ENCODE measurements at places on chromosomes 12 and 14.

DNA sequence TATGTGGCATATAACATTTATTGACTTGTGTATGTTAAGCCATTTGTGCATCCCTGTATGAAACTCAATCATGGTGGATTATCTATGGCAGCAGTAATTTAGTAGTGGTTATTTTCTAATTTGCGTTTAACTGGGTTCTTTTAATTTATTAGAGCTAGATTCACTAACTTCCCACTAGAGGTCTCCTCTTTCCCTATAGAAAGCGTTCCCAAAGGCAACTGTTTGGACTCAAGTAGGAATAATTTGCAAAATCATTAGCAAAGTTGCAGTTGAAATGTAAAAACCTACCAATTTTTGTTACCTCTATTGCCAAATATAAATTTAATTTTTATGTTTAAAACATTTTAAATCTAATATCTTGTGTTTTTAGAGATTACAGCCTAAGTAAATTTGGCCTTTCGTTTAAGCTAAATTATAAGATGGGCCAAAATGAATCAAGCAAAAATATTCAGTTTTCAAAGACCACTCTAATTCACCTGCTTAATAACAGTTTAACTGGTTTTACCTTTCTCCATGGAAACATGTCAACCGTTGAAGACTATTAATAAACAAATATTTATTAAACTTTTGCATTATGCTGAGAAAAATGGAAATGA is 6.0 kb downstream of the DMAC2L start:
- DNase-seq, result peak; percentile 33

- no peak for DNase-seq
Observed at GRCh38 chr12:14410841-14411569, 45.5 kb downstream of the ATF7IP start.

GRCh38 chr12:96248136-96248931 is 54.2 kb downstream of the ELK3 start:
- DNase-seq, result no peak

DNA sequence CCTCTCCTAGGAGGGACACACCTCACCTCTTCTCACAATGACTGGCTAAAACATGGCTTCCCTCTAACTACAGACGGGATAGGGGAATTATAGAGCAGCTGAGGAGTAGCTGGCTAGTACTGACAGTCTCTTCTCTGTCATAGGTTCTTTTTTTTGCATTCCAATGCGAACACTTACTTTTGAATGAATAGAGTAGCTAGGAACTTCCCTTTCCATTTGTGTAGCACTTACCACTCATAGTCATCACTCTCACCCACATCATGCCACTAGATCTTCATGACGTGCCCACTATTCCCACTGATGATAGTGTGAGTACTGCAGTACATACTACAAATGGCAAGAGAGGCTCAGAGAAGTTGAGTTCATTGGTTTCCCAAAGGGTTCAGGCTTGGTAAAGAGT is 143.9 kb upstream of the HIF1A start:
- DNase-seq, result no peak

- DNase-seq, result no peak
Observed at GRCh38 chr14:99821519-99822508, 28.6 kb downstream of the EML1 start.

- DNase-seq, result peak; percentile 52
Observed at GRCh38 chr14:104094709-104095425, 9.4 kb downstream of the ASPG start.

- DNase-seq, result no peak
Observed at GRCh38 chr12:15751741-15752140, 37.4 kb downstream of the EPS8 start.

DNA sequence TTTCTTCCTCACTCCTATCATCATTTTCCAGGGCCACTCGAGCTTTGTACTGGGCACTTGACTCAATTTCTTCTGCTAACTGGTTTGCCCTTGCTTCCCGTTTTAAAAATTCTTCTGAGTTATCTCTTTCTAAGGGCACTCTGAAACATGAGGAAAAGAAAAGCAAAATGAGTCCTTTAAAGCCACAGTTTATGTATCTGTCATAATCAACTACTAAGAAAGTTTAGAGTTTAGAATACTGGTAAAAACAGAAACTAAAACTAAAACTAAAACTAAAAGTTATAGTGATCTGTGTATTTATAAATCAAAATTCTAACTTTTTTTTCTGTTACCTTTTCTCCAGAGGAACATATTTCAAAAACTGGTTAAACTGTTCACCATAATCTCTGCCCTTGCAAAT is 79.2 kb downstream of the ATXN2 start:
- no peak for DNase-seq

- DNase-seq, result no peak
Observed at GRCh38 chr12:58396239-58396638, 454.9 kb downstream of the ATP23 start.

GRCh38 chr14:65805113-65805473 is 392.6 kb downstream of the FUT8 start:
- no peak for DNase-seq

DNA sequence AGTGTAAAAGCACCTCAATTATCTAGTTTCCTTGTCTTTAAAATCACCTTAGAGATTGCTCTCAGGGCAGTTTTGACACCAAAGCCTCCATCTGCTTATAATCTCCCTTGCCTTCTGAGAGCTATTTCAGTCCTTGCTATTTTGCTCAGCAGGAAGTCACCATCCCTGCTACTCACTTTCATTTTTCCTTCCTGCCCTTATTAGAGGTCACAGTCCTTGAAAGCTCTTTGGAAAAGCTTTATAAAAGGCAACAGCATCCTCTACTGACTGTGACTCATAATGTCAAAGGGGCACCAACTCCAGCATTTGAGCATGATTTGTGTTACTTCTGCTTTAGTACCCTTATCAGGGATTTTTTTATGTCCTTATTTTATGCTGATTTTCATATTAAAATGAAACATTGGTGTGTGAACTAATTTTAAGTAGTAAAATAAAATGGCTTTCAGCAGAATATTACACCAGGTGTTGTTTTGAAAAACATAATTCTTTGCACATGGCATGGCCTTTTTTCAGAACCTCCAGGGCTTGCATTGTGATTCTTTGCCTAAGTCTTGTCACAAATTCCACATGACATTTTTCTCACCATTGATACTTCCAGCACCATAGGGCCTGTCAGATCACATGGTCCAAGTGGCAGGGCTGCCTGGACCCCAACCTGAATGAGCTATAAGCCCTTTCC is 213.0 kb downstream of the ADAMTS20 start:
- peak; percentile 15 for DNase-seq

DNA sequence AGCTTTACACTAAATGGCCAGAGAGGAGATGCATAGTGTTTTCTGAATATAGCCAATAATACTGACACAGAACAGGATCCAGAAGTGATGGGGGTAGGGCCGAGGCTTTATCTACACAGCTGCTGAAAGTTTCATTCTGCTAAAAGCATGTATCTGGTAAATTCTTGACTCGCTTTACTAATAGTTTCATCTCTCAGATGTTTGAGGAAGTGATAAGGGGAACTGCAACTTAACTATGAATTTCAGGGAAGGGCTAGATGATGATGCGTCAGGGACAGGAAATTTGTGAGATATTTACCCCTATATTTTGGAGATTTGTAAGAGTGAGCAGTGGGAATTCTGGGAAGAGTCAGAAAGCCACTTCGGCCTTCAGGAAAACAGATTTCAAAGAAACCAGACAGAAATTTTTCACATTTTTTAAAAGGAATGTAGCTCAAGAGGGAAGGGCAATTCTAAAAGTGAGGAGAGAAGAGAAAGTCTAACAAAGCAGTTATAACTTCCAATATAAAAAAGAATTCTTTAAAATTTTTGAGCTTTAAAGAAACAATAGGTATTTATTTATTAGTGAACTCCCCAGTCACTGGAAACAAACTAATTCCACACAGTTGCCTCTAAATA is 243.1 kb downstream of the BCAT1 start:
- DNase-seq, result no peak

- no peak for DNase-seq
Observed at GRCh38 chr12:75549989-75550388, 38.6 kb upstream of the KRR1 start.
